Stimulated activated CD4-positive, alpha-beta T cell treated with anti-CD3 and anti-CD28 coated beads, Interleukin-12 subunit alpha, Interleukin-12 subunit beta, amount 100 ng/mL, for 24 hours (primary cell): ENCODE measurements at places on chromosomes 11 and 22.

GRCh38 chr11:71505781-71506180 lies 21.3 kb upstream of the KRTAP5-7 start:
- DNase-seq: no peak

DNA sequence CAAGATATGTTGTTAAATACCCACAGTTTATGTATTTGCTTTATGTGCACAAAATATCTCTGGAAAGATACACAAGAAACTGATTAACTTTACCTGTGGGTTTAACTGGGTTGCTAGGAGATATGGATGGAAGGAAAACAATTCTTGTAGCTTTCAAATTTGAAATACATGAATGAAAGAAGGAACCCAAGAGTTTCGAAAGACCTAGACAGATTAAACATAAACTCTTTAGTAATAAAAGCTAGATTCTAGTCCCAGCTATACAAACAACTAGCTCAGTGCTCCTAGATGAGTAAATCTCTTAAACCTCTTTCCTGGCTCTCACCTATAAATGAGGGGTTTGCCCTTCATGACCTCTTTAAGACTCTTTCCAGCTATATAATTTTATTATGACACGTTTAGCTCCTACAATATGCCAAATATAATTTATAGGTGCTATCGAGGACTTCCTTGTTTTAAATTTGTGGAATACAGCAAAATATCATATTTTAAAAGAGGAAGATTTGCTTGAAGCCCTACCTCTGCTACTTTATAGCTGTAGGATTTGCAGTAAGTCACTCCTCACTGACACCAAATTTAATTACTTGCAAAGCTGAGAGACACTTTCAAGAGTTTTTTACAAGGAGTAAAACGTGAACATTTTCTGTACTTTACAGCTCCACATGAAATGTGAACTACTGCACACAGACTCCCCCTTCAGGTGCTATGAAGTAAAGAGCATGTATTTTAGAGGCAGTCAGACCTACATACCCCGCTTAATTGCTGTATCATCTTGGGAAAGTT lies 50.7 kb downstream of the RRAS2 start:
- DNase-seq: no peak

DNA sequence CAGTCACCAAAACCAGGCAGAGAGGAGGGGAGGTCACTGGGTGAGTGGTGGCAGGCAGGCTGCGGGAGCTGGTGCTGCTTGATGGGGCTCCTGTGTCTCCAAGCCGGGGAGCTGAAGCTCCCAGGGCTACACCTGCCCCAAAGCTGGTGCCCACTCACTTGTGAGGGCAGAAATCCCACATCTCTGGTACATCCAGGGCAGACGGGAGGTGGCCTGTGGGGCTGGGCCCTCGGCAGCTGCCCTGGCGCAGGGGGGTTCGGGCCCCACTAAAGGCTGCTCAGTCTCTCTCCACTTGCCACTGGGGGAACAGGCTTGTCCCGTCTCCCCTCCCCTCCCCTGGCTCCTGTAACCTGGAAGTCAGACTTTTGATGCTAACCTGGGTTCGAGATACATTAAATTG lies 55.6 kb upstream of the PPARA start:
- no peak for DNase-seq

DNA sequence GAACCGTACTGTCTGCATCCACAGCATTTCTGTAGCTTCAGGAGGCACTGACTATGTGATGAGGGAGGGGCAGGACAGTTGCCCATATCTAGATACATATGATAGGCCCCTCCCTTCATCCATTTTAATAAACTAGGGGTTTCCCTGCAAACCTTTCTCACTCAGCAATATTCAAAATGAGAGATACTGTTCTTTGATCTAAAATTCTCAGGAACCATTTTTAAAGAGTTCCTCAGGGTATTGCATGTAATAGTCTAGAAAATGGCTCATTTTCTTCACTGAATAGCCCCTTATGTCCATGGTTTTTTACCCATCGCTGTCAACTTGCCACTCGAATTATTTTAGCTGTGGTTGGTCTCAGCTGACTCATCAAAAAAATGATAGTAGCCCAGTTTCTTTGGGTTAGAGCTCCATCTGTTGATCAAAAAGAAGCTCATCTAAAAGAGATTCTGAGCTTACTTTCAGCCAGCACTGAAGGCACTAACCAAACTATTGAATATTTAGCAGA lies 37.0 kb upstream of the DNAJB7 start:
- no peak for DNase-seq

DNA sequence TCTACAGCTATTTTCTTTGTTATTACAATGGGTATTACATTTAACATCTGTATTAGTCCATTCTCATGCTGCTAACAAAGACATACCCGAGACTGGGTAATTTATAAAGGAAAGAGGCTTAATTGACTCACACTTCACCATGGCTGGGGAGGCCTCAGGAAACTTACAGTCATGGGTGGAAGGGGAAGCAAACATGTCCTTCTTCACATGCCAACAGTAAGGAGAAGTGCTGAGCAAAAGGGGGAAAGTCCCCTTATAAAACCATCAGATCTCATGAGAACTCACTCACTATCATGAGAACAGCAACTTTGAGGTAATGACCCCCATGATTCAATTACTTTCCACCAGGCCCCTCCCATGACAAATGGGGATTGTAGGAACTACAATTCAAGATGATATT lies 16.5 kb upstream of the KMT5B start:
- DNase-seq: no peak

DNA sequence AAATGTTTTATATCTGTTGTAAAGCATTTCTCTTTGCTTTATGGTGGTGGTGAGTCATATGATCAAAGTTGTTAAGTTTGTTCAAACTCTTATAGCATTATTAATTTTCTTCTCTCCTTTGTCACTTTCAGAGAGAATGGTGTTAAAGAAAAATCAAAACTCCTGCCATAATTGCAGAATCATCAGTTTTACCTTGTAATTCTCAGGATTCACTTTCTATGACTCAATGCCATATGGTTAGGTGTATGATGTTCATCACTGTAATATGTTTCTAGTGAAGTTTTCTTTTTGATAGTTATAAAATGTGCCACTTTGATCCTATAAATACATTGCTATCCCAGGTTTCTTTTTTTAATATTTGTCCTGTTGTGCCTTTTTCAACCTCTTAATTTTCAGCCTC lies 13.7 kb upstream of the KDM4E start:
- DNase-seq: no peak

- DNase-seq: no peak
Measured at GRCh38 chr11:20211691-20212090, 51.4 kb upstream of the DBX1 start.

GRCh38 chr11:110763249-110764011 lies 51.2 kb upstream of the ARHGAP20 start:
- DNase-seq: no peak

DNA sequence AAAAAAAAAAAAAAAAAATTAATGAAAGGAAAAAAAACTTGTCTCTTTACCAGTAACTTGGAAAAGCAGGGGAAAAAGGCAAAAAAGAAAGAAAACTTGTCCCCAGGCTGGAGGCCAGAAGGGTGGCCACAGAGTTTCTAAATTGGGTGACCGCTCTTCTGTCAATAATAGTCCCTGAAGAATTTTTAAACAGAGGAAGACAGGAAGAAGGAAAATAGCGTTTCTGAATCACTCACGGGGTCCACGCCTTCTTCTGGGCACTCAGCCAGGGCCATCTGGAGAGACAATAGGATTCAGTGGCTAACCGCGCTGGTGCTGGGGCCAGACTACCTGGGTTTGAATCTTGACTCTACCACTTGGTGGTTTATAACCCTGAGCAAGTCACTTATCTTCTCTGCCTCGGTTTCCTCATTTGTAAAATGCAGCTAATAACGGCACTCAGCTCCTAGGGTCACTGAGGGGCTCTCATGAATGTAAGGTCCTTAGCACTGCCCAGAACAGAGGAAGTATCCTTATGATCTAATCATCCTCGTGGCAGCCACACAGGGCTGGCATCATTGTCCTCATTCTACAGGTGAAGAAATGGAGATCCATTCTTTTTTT lies 7.0 kb downstream of the C11orf86 start:
- DNase-seq: no peak

GRCh38 chr11:38990139-38990538 lies 2392.1 kb upstream of the RAG2 start:
- DNase-seq: no peak

GRCh38 chr11:130882138-130882551 lies 34.1 kb downstream of the SNX19 start:
- no peak for DNase-seq

DNA sequence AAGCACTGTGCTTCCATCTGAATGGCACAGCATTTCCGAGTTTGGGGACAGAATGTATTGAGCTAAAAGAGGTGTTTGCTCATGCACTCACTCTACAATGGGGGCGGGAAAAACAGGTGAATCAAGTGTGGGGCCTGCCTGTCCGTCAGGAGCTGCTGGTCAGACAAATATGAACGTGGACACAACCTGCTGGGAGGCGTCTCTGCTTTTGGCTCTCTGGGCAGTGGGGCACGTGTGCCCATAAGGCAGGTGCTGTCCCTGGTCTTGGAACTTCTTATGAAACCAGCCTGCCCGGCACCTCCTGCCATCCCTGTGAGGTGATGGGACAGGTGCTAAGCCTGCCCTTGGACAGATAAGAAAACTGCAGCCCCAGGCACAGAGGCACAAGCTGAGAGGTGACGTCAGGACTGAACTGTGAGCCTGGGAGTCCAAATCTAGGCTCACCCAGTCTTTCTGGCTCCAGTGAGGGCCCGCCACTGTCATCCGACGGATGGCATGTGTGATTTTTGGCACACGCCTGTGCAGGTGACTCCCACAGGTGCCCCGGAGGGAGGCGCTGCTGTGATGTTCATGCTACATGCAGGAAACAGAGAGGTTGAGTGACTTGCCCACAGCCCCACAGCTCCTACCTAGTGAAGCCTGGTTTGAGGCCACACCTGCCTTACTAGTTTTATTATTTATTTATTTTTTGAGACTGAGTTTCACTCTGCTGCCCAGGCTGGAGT lies 51.6 kb downstream of the SMIM38 start:
- DNase-seq: no peak

- DNase-seq: no peak
Measured at GRCh38 chr11:103494491-103494890, 385.3 kb downstream of the DYNC2H1 start.

DNA sequence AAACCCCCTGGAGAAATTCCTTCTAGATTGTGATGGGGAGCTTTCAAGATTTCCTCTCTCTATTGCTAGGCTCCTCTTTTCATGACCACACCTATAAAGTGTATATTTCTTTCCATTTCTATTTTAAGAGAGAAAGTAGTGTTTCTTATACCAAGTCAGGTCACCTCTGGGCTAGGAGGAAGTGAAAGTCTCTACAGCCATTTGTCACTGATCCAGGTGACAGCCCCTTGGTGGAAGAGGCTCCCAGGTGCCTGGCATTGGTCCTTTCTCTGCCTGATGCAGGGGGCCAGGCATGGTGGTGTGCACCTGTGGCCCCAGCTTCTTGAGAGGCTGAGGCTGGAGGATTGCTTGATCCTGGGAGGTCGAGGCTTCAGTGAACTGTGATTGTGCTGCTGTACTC lies 64.7 kb downstream of the DHCR7 start:
- DNase-seq: no peak

- DNase-seq: no peak
Measured at GRCh38 chr11:10456519-10456918, 1.5 kb downstream of the AMPD3 start.

- DNase-seq: no peak
Measured at GRCh38 chr11:70132641-70133040, 54.5 kb downstream of the ANO1 start.

DNA sequence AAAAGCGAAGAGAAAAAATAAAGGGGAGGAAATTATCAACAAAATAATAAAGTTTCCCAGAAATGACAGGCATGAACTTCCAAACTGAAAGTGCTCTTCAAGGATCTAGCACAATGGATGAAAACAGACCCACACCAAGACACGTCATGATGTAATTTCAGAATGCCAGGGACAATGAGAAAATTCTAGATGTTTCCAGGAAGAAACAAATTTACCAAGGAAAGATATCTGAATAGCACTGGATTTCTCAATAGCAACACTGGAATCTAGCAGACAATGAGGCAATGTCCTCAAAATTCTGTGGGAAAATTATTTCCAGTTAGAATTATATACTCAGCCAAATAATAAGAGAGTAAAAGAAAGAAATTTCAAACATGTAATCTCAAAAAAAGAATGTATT lies 46.0 kb downstream of the DENND5A start:
- no peak for DNase-seq

GRCh38 chr11:25793637-25794036 lies 538.3 kb upstream of the ANO3 start:
- DNase-seq: no peak

DNA sequence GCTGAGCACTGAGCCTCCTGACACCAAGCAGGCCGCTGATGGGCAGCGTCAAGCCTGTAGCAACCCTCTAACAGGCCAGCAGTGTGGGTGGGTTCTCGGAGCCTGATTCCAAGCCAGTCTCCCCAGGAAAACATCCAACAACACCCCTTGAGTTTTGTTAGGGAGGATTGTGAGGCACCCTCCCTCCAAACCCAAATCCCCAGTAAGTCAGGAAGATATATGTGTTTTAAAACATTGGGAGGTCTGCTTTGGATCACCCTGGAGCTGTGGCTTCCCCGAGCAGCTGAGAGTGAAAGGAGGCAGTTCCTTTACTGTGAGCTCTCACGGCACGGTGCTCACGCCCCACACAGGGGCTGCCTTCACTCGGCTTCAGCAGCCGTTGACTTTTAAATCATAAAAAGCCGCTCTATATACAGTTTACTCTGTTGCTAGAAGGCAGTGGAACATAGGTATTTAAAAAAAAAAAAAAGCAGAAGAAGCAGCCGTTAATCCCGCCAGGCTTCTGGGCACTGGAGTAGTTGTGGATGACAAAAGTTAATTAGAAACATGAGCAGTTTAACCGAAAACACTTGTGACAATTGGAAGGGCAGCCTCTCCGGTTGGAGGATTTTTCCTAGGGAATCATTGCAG lies 218.6 kb downstream of the NAV2 start:
- no peak for DNase-seq

GRCh38 chr11:114318361-114318760 lies 22.2 kb downstream of the NNMT start:
- no peak for DNase-seq

GRCh38 chr22:33112580-33112979 lies 54.4 kb upstream of the SYN3 start:
- DNase-seq: no peak

- DNase-seq: no peak
Measured at GRCh38 chr11:92104349-92104748, 120.3 kb upstream of the FAT3 start.

- no peak for DNase-seq
Measured at GRCh38 chr22:27820896-27821866, 19.6 kb upstream of the MN1 start.
